ENCODE measurements at places on chromosomes 16 and 17.

- no peak for DNase-seq
These were observed 96.7 kb upstream of the CDH5 start for GRCh38 chr16:66269617-66270332.

GRCh38 chr17:40343219-40344119 is 21.1 kb downstream of the GJD3 start:
- no peak for DNase-seq

DNA sequence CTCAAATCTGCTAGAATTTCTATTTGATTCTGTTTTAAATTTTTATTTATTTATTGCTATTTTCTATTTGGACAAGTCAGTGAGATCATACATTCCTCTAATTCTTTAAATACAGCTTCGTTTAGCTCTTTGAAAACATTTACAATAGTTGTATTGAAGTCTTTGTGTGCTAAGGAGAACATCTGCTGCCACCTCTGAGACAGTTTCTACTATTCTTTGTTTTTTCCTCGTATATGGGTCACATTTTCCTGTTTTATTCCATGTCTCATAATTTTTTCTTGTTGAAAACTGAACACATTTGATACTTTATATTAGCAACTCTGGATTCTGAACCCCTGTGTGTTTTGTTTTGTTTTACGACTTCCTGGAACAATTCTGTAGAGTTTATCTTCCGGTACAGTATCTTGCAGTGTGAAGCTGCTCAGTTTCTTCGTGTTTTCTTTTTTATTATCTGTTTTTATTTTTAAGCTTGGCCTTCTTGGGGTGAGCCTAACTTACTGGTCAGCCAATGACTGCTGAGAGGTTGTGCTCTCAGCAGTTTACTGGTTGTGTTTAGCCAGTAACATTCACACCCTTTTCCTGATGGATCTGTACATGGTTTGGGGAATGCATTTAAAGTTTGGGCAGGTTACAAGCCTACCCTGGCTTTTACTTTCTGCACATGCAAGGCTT is 99.0 kb downstream of the CA4 start:
- no peak for DNase-seq

GRCh38 chr17:76147211-76148014 is 6.4 kb upstream of the FOXJ1 start:
- DNase-seq = no peak

- DNase-seq = no peak
These were observed 17.3 kb downstream of the PHLPP2 start for GRCh38 chr16:71707199-71707598.

GRCh38 chr17:65163990-65164495 is 26.9 kb downstream of the RGS9 start:
- peak; percentile 35 for DNase-seq

GRCh38 chr16:66751053-66751302 is 431 bp downstream of the DYNC1LI2 start:
- no peak for DNase-seq

- DNase-seq = no peak
These were observed 4.8 kb downstream of the CTRB2 start for GRCh38 chr16:75202069-75202590.

DNA sequence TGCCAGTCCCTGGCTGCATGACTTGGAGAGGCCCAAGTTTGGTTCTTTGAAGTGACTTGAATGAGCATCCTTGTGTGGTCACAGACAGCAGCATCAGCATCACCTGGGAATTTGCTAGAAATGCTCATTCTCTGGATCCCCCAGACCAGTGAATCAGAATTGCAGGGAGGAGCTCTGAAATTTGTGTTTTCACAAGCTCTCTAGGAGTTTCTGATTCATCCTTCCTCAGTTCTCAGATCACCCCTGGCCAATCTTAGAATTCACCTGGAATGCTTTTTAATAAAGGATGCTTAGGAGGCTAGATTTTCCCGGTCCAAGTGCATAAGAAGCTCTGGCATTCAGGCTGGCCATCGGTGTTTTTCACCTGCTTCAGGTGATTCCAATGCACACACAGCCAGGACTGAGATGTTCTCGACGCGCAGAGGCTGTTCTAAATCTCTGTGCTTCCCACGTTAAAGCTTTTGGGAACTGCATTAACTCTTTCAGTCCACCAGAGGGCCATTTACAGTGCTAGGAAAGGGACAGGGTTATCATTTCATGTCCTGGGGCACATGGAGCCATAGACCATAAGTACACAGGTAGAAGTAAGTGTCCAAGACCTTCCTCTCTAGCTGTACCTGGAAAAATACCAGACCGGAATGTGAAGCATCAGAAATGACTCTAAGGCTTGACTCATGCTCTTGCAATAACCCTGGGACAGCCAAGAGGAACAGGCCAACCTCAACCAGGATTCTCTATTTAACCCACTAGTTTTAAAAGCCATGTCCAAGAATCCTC is 85.7 kb upstream of the XYLT1 start:
- DNase-seq = no peak

GRCh38 chr17:11639736-11640462 is 41.6 kb downstream of the DNAH9 start:
- DNase-seq = no peak

DNA sequence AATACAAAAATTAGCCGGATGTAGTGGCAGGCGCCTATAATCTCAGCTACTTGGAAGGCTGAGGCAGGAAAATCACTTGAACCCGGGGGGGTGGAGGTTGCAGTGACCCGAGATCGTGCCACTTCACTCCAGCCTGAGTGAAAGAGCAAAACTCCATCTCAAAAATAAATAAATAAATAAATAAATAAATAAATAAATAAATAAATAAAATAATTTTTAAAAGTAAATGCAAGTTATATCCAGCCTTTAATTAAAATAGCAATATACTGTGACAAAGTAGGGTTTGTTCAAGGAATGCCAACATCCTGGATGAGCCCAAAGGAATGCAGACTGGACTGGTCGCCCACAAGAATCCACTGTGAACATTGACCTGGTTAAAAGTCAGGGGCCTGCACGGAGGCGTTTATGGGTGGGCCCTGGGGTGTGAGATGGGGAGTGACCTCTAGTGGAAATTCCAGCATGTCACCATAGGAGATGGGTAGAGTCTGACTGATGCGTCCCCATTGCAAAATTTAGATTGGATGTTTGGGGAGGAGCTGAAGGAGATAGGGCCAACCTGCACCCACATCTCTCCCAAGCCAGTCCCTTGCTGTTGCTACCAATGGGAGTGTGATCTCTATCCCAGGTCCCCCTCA is 9.7 kb upstream of the PIK3R5 start:
- no peak for DNase-seq

DNA sequence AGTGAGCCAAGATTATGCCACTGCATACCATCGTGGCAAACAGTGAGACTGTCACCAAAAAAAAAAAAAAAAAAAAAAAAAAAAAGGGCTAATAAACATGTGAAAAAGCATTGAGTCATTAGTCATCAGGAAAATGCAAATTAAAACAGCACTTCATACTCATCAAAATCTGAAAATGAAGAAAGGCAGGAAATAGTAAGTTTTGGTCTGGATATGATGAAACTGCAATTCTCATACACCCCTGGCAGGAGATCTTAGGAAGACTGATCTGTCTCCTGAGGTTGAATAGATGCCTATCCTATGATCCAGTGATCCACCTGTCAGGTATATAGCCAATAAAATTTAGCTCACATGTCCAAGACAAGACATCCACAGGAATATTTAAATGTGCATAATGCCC is 212.7 kb downstream of the CPPED1 start:
- no peak for DNase-seq

GRCh38 chr17:72439893-72440502 is 319.2 kb downstream of the SOX9 start:
- no peak for DNase-seq

GRCh38 chr17:65533056-65533745 is 28.2 kb downstream of the AXIN2 start:
- no peak for DNase-seq

DNA sequence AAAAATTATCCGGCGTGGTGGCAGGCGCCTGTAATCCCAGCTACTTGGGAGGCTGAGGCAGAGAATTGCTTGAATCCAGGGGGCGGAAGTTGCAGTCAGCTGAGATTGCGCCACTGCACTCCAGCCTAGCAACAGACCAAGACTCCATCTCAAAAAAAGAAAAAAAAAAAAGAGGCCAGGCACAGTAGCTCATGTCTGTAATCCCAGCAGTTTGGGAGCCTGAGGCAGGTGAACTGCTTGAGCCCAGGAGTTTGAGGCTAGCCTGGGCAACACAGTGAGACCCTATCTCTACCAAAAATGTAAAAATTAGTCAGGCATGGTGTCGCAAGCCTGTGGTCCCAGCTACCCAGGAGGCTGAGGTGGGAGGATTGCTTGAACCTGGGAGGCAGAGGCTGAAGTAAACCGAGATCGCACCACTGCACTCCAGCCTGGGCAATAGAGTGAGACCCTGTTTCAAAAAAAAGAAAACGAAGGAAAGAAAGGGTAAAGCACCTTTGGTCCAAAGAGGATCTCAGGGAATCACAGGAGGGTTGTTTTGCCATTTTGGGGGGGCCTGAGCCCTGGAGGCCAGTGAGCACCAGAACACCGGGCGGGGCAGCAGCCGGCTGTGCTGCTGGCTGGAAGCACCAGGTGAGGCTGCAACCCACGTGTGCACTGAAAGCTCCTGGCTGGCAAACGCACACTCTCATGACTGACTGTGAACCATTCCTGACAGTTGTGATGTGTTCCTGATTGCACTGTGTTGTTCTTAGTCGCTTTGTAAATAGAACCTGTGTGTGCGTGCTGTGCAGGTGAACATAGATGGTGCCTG is 18.4 kb downstream of the HS3ST6 start:
- no peak for DNase-seq

DNA sequence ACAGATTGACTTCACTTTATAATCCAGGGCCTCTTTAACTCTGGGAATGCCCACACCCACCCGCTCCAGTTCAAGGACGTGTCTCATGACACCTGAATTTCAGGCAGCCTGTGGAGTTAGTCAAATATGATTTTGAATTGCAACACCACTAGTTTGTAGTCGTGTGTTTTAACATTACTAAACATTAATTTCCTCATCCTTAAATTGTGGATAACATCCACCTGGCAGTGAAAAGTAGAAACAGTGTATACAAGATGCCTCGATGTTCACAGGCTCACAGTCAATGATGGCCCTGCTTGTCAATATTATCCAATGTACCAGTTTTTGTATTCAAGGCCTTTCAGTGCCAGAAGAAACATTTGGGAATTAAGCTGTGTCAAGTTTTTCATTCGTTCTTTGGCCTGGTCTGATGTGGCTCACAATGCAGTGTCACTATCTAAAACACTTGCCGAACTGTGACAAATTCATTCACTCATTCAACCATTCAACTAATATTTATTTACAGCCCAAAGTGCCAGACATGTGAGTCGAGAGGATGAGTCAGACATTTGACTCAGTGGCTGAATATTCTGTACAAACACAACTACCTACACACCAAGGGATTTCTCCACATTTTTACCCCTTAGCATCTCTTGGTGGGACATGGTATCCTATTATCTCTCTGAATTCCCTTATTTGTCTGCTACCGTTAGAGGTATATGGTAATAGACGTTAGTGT is 1.4 kb downstream of the MEIOB start:
- no peak for DNase-seq

DNA sequence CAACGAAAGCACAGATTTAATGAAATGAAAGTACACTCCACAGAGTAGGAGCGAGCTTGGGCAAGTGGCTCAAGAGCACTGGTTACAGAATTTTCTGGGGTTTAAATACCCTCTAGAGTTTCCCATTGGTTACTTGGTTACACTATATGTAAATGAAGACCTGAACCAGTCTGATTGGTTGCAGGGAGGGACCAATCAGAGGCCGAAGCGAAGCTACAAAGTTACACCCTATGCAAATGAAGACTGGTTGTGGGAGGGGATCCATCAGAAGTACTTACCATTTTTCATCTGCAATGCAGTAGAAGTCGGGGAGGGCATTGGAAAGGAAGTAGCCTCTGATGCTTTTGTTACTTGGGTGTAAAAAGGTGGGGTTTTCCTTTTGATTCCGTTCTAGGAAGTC is 132.0 kb downstream of the PMP22 start:
- DNase-seq = no peak

DNA sequence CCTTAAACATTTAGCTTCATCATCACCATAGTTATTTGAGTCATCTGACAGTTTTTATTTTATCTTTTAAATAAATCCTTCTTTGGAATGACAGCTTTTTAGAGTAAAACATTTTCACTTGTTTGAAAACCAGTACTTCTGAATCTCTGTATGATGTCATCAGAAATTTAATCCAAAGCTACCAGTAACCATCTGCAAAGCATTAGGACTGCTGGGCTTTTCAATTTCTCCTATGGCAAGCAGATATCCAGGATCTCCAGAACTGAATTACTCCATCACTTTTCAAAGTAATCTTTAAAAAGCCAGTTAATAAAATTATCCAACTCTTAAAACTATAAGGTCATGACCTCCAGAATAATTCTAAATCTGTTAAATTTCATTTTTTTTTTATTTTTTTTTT is 51.5 kb downstream of the CHCT1 start:
- no peak for DNase-seq

- DNase-seq = peak; percentile 49
These were observed 29.0 kb downstream of the PIMREG start for GRCh38 chr17:6473128-6473767.

DNA sequence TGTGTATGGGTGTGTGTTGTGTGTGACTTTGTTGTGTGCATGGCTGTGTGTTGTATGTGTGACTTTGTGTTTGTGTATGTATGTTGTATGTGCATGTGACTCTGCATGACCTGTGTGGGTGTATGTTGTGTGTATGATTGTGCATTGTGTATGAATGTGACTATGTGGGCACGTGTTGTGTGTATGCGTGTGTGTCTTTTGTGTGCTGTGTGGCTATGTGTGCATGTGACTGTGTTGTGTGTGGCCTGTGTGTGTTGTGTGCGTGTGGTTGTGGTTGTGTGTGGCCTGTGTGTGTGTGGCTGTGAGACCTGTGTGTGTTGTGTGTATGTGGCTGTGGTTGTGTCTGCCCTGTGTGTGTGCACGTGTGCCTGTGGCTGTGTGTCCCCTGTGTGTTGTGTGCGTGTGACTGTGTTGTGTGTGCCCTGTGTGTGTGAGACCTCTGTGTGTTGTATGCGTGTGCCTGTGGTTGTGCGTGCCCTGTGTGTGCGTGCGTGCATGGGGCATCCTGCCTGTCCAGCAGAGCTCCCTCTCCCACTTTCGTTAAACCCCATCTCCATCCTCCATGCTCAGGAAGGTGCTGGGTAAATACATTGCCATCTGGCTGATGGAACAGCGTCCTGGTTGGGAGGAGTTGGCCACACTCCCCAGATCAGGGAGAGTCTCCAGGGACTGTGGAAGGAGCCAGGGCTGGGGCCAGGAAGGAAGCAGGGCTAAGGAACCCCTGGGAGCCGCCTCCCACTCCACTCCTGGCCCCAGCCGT is 90.1 kb upstream of the GSE1 start:
- no peak for DNase-seq
